Activated CD4-positive, alpha-beta T cell treated with anti-CD3 and anti-CD28 coated beads for 24 hours (primary cell): ENCODE measurements at places on chromosomes 5 and 9.
A peak's percentile ranks its signal among the peaks of the same experiment; 100 is the strongest.

GRCh38 chr9:82930116-82930515 lies 132.8 kb downstream of the RASEF start:
- no peak for DNase-seq

DNA sequence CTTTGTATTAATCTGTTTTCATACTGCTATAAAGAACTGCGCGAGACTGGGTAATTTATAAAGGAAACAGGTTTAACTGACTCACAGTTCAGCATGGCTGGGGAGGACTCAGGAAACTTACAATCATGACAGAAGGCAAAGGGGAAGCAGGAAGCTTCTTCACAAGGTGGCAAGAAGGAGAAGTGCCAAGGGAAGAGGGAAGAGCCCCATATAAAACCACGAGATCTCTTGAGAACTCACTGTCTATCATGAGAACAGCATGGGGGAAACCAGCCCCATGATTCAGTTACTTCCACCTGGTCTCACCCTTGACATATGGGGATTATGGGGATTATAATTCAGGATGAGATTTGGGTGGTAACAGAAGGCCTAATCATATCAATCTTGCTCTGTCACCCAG lies 60.9 kb upstream of the CHD1 start:
- DNase-seq: no peak

DNA sequence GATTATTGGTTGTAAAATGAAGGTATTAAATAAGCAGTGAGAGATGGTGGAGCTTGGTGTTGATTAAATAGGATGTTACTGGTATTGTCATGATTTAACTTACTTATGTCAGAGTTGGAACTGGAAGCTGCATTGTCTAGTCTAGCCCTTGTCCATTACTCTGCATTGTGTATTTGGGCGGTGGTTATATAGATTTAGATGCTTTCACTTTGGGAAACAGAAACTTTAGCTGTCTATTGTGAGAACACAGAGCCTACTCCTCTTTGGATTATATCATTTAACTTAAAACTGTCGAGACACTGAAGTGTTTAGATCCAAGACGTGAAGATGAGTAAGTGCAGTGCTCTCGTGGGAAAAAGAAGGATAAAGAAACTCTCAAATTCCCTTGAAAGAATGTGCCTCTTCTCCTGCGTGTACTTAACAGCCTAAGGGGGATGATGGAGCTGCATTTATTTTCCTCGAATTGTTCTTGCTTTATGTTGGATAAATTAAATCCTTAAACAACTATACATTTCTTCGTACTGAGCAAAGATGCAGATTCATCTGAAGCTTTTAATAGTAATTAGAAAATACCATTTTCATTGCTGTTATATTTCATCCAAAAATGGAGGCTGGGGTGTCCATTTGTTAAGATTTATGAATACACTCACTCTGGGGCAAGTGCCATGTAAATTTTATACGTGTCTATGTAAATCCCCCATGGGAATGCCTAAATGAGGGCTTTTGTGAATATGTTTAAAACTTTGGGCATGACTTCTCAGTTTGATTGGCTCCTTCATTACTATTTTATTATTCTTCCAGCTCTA lies 21.6 kb downstream of the FBXL7 start:
- no peak for DNase-seq

- no peak for DNase-seq
Measured at GRCh38 chr5:139755892-139756671, 39.5 kb upstream of the PSD2 start.

- no peak for DNase-seq
Measured at GRCh38 chr9:106961623-106962022, 98.7 kb downstream of the ZNF462 start.

DNA sequence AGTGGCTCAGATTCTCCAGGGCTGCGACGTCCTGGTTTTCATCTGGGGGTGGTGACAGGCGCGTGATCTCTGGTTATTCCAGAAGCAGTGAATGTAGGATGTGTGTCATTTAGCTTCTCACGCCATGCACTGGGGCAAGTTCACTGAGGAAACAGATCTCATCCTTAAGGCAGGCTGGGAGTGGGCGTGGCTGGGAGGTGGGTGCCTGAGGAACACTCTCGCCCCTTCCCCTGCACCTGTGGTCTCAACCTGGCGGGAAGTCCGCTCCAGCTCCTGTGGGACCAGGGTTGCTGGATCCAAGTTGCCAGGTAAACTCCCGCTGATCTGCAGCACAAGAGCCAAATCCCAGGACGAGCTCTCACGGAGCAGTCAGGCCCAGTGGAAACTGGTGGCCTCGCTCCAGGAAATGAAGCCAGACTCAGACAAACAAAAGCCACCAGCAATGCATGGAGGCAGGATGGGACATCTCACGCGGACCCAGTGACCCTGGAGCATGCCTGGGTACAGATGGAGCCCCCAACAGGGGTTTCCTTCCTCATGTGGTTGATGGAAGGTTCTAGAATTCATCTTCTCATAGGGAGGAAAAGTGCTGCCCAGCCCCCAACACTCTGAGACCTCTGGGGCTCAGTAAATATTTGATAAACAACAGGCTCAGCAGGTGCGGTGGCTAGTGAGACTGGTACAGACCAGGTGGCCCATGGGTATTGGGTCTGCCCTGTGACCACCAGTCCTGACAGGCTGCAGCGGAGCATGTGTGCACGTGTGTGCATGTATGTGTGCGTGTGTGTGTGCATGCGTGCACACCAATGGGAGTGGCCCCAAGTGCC lies 16.3 kb upstream of the SLC12A7 start:
- no peak for DNase-seq

- DNase-seq: no peak
Measured at GRCh38 chr5:160312134-160312959, at the start of gene CCNJL. Gene CCNJL (minus strand): TSS chr5:160312564. CDS start chr5:160311923, 641 bp downstream.

DNA sequence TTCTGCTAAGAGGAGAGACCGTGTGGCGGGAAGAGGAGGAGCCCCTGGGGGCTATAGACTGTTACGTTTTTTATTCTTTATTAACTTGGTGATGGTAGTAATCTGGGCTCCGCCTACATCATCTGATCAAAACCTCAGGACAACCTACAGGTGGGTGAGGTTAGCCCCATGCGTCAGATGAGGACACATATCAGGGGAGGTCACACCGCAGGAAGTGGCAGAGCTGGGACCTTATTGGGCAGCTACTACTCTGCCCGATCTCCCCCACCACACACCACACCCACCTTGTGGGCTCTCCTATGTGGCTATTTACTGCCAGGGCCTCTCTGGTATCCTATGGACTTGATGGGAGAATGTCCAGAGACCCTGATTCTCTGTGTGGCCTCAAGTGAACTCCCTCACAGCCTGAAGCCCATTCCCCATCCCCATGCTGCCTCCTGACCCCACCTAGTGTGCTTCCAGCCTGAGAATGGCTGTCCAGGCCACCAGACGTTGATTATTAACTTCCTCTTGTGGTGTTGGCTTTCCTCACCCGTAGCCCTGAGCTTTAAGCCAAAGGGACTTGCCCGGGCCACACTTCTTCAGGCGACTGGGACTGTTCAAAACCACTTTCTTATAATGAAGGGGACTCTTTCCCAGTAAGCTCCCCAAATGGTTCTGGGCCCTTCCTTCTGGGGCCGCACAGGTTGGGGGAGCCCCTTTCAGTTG lies 8.2 kb downstream of the UNC5A start:
- DNase-seq: no peak

GRCh38 chr9:133604856-133605255 lies 4.3 kb downstream of the FAM163B start:
- DNase-seq: no peak

DNA sequence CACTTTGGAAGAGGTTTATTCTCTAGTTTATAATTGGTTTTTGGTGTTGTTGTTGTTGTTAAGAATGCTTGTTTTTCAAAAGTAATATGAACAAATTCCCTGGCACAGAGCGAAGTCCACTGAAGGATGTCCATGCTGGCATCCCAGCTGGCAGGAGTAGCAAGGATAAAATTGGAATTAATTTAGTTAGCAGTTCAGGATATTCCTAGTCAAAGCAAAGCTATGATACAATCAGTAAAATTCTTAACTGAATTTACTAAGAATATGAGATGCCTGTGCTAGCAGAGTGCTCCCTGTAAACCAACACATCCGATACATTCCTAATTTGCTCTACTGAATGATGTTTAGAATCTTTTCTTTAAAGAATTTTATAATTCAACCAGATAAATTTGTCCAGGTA lies 161.4 kb downstream of the FANCC start:
- no peak for DNase-seq

GRCh38 chr9:125985142-125985997 lies 238.2 kb downstream of the PBX3 start:
- no peak for DNase-seq

DNA sequence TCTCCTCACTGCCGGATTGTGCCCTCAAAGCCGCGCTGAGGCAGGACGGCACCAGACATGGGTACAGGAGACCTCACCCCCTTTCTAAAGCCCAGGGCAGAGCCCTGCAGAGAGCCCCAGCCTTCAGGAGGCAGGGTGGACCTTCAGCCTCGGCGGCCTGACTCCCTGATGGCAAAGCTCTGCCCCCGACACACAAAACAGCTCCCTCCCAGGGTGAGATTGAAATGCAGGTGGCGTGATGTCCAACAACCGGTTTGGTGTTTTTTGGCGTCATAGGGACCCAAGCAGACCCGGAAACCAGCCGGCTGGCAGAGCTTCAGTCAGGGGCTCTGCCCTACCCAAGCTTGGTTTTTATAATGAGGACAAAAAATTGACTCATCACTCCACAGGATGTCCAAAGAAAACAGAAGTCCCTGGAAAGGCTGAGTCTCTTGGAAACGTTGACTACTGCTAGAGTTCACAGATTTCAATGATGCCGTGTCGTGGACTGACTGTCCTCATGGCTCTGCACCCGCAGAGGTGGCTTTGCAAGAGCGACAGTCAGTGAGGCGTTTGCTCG lies 275.2 kb upstream of the IRX1 start:
- DNase-seq: no peak

DNA sequence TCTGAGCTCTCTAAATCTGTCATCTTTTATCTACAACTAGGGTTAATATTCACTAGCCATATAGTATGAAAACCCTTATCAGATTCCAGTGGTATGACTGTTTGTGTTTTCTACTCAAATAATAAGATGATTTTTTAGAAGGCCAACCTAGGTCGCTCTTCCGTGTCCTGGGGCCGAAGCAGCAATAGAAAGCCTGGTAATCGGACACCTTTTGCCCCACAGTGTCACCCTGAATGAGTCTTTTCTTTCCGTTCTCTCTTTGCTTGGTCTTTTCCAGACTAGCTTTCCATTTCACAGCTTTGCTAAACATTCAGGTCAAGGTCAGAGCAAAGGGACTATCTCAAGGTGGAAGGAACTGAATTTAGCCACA lies 243.3 kb upstream of the ANKRD55 start:
- no peak for DNase-seq

- DNase-seq: no peak
Measured at GRCh38 chr9:2493109-2493508, 128.5 kb upstream of the VLDLR start.

DNA sequence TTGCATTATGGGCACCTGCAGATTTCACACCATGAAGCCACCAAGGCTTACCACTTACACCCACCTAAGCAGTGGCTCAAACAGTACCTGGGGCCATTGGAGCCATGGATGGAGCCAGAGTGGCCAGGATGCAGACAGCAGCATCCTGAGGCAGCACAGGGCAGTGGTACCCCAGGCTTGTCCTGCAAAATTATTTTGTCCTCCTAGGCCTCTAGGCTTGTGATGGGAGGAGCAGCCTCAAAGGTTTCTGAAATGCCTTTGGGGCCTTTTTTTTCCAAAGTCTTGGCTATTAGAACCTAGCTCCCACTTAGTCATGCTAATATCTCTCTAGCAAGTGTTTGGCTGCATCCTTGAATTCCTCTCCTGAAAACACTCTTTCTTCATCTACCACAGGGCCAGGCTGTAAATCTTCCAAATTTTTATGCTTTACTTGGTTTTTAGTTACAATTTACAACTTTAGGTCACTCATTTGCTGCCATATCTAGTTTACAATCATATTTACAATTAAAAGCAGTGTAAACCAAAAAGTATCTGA lies 15.7 kb downstream of the TMC1 start:
- DNase-seq: no peak

- DNase-seq: peak; percentile 70
Measured at GRCh38 chr5:148826053-148826738, at the start of gene ADRB2. Gene ADRB2 (plus strand): TSS chr5:148826611. CDS start chr5:148826832, 221 bp downstream.

GRCh38 chr9:121192959-121193640 lies 8.6 kb downstream of the RAB14 start:
- no peak for DNase-seq

GRCh38 chr9:114238472-114238871 lies 83.1 kb downstream of the COL27A1 start:
- DNase-seq: no peak

DNA sequence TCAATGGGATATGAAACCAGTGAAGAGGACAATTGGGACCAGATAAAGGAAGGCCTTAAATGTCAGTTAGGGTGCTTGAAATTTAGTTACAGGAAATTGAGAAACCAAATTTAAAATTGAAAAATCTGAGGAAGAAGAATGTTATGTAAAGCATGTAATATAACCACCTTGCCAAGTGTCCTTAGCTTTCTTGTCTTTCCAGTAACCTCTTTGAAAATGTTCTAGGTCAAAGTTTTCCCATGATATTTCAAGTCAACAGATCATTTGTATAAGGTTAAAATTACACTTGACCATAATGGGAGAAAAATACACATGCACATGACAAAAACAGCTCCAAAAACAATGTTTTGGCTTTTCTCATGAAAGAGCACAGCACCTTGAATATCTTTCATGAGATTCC lies 21.1 kb downstream of the LOX start:
- no peak for DNase-seq

- no peak for DNase-seq
Measured at GRCh38 chr5:140569197-140569596, 4.6 kb downstream of the SLC35A4 start.
